Testis (tissue), 5 donors: ENCODE measurements at places on chromosomes 12 and 14.

DNA sequence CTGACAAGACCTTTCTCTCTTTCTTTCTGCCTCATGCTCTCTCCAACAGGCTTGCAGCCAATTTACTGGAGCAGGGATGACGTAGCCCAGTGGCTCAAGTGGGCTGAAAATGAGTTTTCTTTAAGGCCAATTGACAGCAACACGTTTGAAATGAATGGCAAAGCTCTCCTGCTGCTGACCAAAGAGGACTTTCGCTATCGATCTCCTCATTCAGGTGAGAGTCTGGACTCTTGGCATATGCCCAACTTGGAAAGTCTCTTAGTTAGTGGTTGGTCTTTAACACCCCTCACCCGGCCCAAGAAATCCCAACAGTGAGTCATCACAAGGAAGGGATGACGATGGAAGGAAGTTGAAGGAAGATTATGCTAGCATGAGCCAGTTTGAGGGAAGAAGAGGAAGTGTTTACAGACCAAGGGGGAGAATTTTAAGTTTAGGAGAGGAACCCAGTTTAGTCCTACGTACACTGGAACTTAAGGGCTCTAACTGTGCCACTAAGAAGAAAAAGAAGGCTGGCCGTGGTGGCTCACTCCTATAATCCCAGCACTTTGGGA lies 189.7 kb downstream of the ETV6 start:
- peaks cover 67% of the 10 kb centered on the region for H3K4me1 ChIP-seq
- H3K27me3 ChIP-seq = no peaks in the 10 kb centered on the region
- no peaks in the 10 kb centered on the region for H3K36me3 ChIP-seq
- H3K4me3 ChIP-seq = no peak overlapping the region

- no peaks in the 10 kb centered on the region for H3K36me3 ChIP-seq
- H3K4me3 ChIP-seq = no peak overlapping the region
Observed at GRCh38 chr14:51424041-51424440, 184.0 kb downstream of the TMX1 start.

DNA sequence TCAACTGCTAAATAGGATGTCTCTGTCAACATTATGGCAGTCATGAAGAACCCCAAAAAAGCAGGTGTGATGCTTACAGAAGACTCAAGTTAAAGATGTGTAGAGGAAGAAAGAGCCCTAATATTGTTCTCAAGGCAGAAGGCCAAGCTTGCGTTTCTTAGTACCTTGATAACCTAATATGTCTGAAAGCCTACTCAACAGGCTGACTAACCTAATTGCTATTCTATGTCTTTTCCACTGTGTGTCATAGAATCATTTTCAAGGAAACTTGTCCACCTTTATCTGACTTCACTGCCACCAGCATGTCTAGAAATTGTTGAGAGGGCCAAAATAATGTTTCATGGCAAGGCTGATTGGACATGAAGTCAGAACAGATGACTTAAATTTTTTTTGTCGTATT lies 373.2 kb downstream of the BTG1 start:
- H3K4me1 ChIP-seq = peaks cover 7% of the 10 kb centered on the region
- no peaks in the 10 kb centered on the region for H3K27me3 ChIP-seq
- H3K27ac ChIP-seq = no peak overlapping the region
- no peaks in the 10 kb centered on the region for H3K36me3 ChIP-seq
- no peak for DNase-seq

DNA sequence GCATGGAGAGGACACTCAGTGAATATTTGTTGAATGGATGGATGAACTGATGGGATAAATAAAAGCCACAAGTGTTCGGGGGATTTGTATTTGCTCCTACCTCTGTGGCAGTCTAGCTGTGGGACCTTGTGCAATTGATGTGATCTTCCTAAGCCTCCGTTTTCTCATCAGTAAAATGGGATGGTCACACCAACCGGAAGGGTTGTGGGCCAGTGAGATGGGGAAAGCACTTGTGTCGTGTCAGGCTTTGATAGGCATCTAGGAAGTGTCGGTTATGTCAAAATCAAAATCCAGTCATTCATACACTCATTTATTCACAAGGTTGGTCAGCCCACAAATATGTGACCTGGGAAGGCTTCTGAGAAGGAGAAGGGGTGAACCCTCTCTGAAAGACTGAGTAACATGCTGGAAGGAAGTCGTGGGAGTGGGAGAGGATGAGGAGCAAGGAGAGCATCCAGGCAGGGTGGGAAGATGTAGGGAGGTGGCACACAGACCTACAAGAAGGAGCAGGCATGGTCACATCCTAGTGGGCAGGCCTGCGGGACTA lies 7.8 kb upstream of the SERPINA9 start:
- no peak for DNase-seq
- H3K4me3 ChIP-seq = no peak overlapping the region
- H3K36me3 ChIP-seq = no peaks in the 10 kb centered on the region
- peaks cover 11% of the 10 kb centered on the region for H3K4me1 ChIP-seq

- no peaks in the 10 kb centered on the region for H3K4me1 ChIP-seq
- no peaks in the 10 kb centered on the region for H3K36me3 ChIP-seq
- H3K27me3 ChIP-seq = no peaks in the 10 kb centered on the region
- no peak for DNase-seq
Observed at GRCh38 chr12:93191423-93191822, 186.3 kb upstream of the NUDT4 start.

- H3K27ac ChIP-seq = no peak overlapping the region
- no peaks in the 10 kb centered on the region for H3K36me3 ChIP-seq
- no peaks in the 10 kb centered on the region for H3K27me3 ChIP-seq
- no peak for DNase-seq
Observed at GRCh38 chr14:93811020-93811419, 22.7 kb upstream of the PRIMA1 start.

- no peak overlapping the region for H3K27ac ChIP-seq
- no peak for DNase-seq
- no peaks in the 10 kb centered on the region for H3K27me3 ChIP-seq
- H3K36me3 ChIP-seq = no peaks in the 10 kb centered on the region
Observed at GRCh38 chr14:93073358-93073707, 42.4 kb downstream of the ITPK1 start.

GRCh38 chr12:92561543-92561899 lies 141.3 kb upstream of the PLEKHG7 start:
- peak overlapping the region; percentile 2 for H3K27ac ChIP-seq
- no peaks in the 10 kb centered on the region for H3K4me1 ChIP-seq
- no peak overlapping the region for H3K4me3 ChIP-seq
- H3K36me3 ChIP-seq = no peaks in the 10 kb centered on the region
- DNase-seq = peak; percentile 60

GRCh38 chr14:74213907-74214803 lies 25.1 kb upstream of the VSX2 start:
- H3K4me1 ChIP-seq = peaks cover 4% of the 10 kb centered on the region
- no peak overlapping the region for H3K4me3 ChIP-seq
